ENCODE measurements at places on chromosomes 6 and 20.

GRCh38 chr20:64188091-64188490, 23.8 kb downstream of the MYT1 start:
- DNase-seq = no peak

- DNase-seq = no peak
Observed at GRCh38 chr6:20814494-20814893, 280.2 kb downstream of the CDKAL1 start.

DNA sequence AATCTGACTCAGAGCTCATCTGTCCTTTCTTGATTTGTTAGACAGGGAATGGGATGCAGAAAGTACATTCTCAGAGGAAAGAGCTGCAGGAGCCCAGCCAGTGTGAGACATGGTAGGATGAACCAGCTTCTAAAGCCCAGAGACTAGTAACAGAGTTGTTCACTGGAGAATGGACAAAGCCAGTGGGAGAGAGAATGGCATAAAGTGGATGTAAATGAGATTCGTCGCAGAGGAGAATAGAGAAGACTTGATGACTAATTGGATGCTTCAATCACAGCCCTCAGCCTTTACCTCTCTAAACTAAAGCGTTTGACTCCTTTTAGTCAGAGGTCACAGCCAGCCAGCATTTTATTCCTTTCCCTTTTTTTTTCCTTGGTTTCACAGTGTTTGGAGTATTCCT, 25.5 kb upstream of the L3MBTL3 start:
- no peak for DNase-seq

GRCh38 chr6:43275801-43276576, 22.1 kb upstream of the SLC22A7 start:
- no peak for DNase-seq

- no peak for DNase-seq
Observed at GRCh38 chr6:35611240-35611639, 77.5 kb downstream of the FKBP5 start.
